ENCODE measurements at places on chromosomes 4 and X. TPM values are rescaled to one million over a fixed set of nuclear protein-coding genes. Genes with fewer than 3 reads are reported as not detected.

TENM3 gene
- 54.1 TPM for total RNA-seq

TLR1 gene
- 0.07 TPM for total RNA-seq

BCAP31 gene
- 234 TPM for total RNA-seq

FAM47A gene
- total RNA-seq: not detected

CLCN4 gene
- total RNA-seq: 0.03 TPM

TKTL2 gene
- not detected for total RNA-seq

DACH2 gene
- not detected for total RNA-seq

MAGEA9B gene
- 0.93 TPM for total RNA-seq

WFS1 gene
- 14.8 TPM for total RNA-seq

TIMM8A gene
- 11.7 TPM for total RNA-seq

TAF7L gene
- total RNA-seq: not detected

SMR3B gene
- total RNA-seq: not detected

PARM1 gene
- total RNA-seq: not detected

TACR3 gene
- total RNA-seq: not detected

VEGFD gene
- 0.37 TPM for total RNA-seq

BMPR1B gene
- total RNA-seq: 4.7 TPM

RNF175 gene
- not detected for total RNA-seq

SULT1B1 gene
- total RNA-seq: 0.27 TPM

BCORL1 gene
- total RNA-seq: 1.6 TPM

COMMD8 gene
- 44.1 TPM for total RNA-seq

ASB9 gene
- 12.2 TPM for total RNA-seq

GAGE1 gene
- total RNA-seq: 40.0 TPM

LDOC1 gene
- 35.5 TPM for total RNA-seq

HTN3 gene
- total RNA-seq: 0.80 TPM

CFAP99 gene
- total RNA-seq: not detected

PWWP3B gene
- total RNA-seq: 2.3 TPM

IL13RA2 gene
- 1.7 TPM for total RNA-seq

IL3RA gene
- not detected for total RNA-seq

ARL13A gene
- not detected for total RNA-seq

F11 gene
- not detected for total RNA-seq

HSFX2 gene
- total RNA-seq: not detected

SPANXN3 gene
- total RNA-seq: 2.4 TPM

All from HT1080 (cell line).